ENCODE measurements at places on chromosomes 13 and 19.
A peak's percentile ranks its signal among the peaks of the same experiment; 100 is the strongest.

- no peak for DNase-seq
These were observed 38.7 kb upstream of the GRTP1 start for GRCh38 chr13:113402471-113403254.

GRCh38 chr19:42069619-42070351 lies at the start of gene GRIK5:
Gene GRIK5, minus strand, starts transcription at chr19:42070206. Its CDS starts 4,436 bp downstream, at chr19:42065770.
- DNase-seq, result no peak

DNA sequence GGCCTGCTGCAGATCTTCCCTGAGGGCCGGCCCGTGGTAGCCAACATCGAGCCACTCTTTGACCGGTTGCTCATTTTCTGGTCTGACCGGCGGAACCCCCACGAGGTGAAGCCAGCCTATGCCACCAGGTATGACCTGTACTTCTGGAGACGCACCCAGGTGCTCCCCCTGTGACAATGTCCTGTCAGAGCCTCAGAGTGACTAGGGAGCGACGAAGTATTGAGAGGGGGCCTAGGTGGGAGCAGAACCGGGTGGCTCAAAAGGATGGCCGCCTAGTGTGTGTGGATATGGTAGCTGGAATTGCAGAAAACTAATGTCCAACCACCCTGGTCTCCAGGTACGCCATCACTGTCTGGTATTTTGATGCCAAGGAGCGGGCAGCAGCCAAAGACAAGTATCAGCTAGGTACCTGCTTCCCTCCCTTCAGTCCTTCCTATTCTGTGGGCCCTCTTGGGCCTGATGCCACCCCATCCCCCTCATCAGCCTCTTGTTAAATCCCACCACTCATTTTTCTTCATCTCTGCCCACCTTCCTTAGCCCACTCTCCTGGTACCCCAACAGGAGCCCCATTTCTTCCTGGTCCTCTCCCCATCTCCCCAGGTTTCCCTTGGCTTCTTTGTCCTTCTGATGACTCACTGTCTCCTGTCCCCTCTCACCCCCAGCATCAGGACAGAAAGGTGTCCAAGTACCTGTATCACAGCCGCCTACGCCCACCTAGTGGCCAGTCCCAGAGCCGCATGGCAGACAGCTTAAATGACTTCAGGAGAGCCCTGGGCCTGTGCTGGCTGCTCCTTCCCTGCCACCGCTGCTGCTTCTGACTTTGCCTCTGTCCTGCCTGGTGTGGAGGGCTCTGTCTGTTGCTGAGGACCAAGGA lies 8.4 kb downstream of the EGLN2 start:
- no peak for DNase-seq

DNA sequence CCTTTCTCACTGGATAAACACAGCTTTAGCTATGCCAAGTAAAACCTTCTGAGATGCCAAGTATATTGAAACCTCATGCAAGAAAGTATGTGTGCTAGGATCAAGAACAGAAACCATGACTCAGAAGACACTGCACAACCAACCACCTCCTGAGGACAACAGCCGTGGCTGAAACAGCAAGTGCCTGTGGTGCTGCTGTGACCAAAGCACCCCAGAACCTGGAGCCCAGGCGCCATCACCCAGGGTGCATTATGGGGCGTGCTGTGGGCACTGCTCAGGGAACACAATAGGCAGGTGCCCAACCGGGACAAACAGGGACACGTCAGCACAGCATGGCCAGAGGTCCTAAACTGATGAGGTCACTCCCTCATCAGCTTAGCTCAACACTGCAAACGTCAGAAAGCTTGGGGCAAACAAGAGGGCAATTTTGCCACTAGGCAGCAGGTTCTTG lies 101.3 kb upstream of the SLC15A1 start:
- DNase-seq, result no peak

DNA sequence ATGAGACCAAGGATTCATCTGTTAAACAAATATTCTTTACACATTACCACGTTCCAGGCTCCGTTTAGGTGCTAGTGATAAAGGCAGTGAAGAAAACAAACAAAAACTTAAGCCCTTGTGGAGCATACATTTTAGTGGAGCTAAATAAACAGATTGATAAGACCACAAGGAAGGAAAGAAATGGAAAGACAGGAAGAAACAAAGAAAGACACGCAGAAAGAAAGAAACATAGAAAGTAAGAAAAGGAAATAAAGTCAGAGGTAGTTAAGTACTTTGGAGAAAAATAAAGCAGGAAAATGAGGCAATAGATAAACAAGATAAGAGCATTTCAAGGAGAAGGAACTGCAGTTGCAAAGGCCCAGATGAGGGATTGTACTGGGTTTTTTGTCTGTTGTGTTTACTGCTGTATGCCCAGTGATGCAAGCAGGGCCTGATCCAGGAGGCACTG lies 998 bp downstream of the NFKBIB start:
- DNase-seq, result no peak

- no peak for DNase-seq
These were observed 5.3 kb downstream of the FXYD3 start for GRCh38 chr19:35120898-35121297.

DNA sequence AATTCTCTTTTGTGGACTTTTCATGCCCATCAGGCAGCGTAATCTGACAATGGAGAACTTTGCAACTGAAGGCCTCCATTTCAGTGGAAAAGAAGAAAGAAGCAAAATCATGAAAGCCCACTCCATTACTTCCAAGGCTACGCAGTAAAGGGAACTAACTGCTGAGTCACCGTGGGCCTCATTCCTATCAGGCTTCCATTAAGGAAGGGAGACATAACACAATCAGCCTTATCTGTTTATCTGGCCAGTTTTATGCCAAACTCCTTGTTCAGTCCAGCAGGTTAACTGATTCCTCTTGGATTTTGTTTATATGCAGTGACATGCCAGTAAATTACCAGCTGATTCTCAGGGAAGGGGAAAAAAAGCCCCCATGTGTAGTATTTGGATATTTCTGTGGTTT lies 56.8 kb upstream of the KATNAL1 start:
- DNase-seq, result no peak

- DNase-seq, result no peak
These were observed 18.0 kb downstream of the DCUN1D2 start for GRCh38 chr13:113472355-113473025.

DNA sequence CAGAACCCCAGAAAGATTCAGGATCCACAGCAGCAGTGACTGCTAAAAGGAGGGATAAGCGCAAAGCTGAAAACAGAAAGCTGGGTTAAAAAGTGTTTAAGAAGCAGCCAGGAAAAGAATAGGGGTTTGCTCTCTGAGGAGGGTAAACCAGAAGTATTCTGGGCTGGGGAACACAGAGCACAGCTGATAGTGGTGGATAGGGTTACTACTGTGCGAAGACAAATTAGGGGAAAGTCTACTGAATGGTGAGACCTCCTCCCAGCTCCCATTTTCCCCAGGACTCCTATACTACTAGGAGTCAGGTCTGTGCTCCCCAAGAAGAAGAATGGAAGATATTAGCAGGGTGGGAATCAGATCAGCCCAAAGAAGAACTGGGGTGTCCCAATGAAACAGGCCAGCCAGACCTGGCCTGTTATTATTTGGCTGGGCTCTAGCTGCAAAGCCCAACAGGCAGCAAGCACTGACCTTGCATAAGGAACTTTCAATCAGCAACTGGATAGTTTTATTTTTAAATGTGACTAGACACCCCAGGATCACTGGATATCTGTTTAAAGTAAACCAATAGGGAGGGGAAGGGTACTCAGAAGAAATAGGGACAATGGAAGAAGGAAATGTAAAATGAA lies 43.5 kb upstream of the SERTM1 start:
- no peak for DNase-seq

- no peak for DNase-seq
These were observed 43.2 kb downstream of the ZNF571 start for GRCh38 chr19:37551129-37551993.

DNA sequence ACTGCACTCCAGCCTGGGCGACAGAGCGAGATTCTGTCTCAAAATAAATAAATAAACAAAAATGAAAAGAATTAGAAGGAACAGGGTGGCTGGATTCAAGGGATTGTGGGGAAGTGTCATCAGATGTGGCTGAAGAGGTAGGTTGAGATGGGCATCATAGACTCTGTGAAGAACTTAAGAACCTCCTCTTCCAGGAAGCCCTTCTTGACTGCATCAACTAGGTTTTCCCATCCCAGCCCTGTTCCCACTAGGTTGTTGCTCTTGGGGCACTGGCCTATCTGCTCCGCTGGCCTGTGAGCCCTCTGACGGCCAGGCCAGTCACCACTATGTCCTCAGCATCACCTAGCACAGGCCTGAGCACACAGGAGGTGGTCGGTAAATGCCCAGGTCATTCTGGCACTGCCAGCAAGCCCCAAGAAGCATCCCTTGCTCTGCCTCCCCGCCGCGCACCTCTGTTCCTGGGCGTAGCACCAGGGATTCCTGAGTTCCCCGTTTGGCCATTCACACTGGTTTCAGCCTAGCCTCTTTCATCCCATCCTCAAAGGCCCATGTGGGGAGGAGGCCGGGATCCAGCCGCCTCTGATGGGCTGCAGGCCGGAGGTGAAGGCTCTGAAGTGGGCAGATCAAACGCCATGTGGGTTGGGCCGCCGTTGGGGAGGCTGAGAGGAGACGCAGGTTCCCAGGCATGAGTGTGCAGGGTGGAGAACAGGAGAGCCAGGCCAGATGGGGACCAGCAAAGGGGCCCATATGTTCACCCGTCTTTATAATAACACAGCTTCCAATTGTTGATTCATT lies 27.6 kb upstream of the SLC1A5 start:
- no peak for DNase-seq

DNA sequence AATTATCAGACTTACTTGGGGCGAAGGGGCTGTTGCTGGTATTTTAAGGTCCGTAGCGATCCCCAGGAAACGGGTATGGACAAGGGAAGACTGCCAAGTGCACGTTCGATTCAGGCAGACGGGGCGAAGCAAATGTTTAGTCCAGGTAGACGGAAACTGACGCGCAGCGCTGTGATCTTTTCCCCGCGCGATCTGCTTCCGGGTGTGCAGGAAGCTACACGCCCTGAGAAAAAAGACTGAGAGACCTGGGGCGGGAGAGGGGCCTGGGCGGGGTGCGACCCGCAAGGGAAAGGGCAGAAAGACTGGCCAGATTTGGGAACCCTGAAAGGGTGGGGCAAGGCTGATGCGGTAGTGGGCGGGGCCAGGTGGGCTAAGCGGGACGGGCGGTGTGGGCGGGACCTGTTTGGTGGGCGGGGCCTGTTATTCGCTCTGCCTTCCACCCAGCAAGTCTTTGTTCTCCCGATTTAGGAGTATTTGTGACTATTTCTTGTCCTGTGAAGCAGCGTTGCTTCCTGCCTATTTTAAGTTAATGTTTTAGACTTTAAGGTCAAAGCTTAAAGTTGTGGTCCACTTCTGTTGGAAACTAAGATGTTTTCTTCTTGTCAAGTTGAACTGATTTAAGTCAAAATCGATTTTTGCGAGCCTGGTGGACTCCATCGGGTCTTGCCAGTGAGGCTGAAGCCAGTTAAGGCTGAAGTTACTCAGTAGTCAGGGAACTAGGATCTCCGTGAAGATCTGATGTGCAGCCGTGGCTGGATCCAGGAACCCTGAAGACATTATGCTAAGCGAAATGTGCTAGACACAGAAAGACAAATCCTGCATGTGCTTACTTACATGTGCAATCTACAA lies at the start of gene ZNF836:
ZNF836 (minus strand) TSS at position 301 of the 849 bp plus-strand sequence. CDS start 3,549 bp downstream, outside the sequence.
- DNase-seq, result peak; percentile 23

DNA sequence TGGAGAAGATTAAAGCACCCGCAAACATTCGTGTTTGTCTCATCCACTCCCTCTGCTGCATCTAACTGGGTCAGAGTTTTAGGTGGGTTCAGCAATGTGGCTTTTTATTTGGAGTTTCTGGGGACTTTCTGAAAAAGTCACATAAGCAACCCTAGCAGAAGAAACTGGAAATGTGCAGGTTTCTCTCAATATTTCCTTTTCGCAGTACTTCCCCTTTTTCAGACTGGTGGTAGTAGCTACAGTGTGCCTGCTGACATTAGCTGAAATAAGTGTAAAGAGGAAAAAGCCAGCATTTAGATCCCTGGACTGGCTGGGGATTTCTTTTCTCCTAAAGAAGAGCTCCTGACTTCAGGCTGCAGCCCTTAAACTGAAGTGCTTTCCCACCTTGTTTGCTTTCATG lies 15.9 kb upstream of the OLFM4 start:
- DNase-seq, result no peak

DNA sequence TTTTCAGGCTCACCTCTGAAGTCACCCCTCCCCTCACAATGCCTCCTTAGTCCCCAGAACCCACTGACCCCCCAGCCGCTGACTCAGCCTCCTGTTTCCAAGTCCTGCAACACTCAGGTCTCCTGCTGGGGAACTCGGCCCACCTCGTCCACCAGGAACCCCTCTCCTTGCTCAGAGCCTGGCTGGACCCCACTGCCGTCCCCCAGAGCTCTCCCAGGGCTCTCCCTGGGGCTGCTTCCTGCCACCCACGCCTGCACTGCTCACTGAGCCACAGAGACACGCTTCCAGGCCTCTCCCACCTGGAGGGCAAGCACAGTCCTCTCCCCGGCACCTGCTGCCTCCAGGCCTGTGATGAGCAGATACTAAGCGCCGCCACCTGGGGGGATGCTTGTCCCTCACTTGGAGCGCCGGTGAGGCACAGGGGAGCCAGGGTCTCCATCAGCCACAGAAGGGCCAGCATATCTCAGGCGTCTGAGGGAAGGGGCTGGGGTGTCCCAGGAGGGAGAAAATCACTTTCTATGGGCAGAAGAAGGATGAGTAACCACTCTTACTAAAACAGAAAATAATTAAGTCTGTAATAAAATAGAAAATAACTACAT lies 53.8 kb downstream of the KLF2 start:
- DNase-seq, result no peak

DNA sequence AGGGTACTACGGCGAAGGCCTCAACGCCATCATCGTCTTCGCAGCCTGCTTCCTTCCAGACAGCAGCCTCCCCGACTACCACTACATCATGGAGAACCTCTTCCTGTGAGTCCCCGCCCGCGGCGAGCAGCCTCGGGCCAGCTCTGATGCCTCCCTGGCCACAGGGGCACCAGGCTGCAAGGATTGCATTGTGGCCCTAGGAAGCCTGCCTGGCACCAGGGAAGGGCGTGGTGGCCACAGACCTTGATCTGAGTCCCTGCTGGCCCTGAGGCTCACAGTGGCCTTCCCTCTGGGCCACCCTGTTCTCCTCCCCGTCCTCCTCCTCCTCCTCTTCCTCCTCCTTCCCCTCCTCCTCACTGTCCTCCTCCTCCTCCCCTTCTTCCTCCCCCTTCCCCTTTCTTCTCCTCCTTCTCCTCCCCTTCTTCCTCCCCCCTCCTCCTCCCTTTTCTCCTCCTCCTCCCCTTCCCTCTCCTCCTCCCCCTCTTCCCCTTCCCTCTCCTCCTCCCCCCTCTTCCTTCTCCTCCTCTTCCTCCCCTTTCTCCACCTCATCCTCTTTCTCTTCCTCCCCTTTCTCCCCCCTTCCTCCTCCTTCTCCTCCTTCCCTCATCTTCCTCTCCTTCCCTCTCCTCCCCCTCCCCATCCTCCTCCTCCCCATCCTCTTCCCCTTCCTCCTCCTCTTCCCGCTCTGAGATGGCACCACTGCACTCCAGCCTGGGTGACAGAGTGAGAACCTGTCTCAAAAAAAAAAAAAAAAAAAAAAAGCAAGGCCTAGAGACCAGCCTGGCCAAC lies 24.4 kb upstream of the NMRK2 start:
- DNase-seq, result no peak
